Muscle of leg (tissue), 16 donors: ENCODE measurements at places on chromosomes 3 and 15.
A peak's percentile ranks its signal among the peaks of the same experiment; 100 is the strongest.

- H3K27ac ChIP-seq = no peak overlapping the region
- no peaks in the 10 kb centered on the region for H3K4me1 ChIP-seq
- no peaks in the 10 kb centered on the region for H3K27me3 ChIP-seq
- H3K4me3 ChIP-seq = no peak overlapping the region
Measured at GRCh38 chr3:165056510-165056909, 21.8 kb downstream of the SI start.

- no peaks in the 10 kb centered on the region for H3K36me3 ChIP-seq
- no peak overlapping the region for H3K4me3 ChIP-seq
- peaks cover 2% of the 10 kb centered on the region for H3K27me3 ChIP-seq
Measured at GRCh38 chr15:29129221-29129620, 140.4 kb downstream of the NSMCE3 start.

- H3K27me3 ChIP-seq = no peaks in the 10 kb centered on the region
- H3K36me3 ChIP-seq = no peaks in the 10 kb centered on the region
Measured at GRCh38 chr15:47929138-47929803, 191.5 kb upstream of the SLC24A5 start.

- H3K36me3 ChIP-seq = no peaks in the 10 kb centered on the region
- peaks cover 21% of the 10 kb centered on the region for H3K4me1 ChIP-seq
- H3K27me3 ChIP-seq = no peaks in the 10 kb centered on the region
- no peak for DNase-seq
- no peak overlapping the region for H3K4me3 ChIP-seq
Measured at GRCh38 chr15:68232449-68232848, 2.9 kb upstream of the CLN6 start.

DNA sequence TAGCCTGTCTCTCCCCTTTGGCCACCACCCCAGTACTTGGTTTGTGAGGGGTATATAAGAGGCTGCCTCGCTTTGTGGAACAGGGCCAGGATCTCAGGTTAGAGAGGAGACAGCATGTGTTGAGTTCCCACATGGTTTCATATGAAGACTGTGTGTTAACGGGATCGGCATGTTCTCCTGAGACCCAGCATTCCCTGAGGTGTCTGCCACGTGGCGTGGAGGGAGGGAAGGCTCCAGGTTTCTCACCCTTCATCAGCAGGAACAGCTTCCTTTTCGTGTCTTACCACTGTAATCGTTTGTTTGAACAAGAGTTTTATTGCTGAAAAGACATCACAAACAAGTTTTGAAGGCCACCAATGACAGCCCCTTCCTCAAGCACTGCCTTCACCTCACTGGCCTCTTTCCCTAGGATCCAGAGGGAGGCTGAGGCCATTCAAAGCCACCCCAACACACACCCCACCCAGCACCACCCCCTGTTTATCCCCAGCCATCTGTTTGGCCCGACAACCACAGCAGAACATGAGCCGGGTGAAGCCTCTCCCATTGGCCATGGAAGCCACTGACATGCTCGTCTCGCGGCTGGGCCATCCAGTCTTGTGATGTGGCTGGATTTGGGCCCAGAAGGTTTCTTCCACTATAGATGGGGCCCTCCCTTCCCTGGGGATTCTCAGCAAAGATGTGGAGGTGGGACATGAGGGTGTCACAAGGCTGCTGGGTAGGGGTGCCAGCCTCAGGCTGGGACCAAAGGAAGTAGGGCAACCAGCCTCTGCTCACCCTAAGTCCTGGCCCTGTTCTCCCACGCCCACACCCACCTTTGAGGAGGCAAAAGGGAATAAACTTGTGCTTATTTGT is 10.0 kb downstream of the BHLHE40 start:
- peak; percentile 83 for DNase-seq
- no peaks in the 10 kb centered on the region for H3K27me3 ChIP-seq
- peaks cover 3% of the 10 kb centered on the region for H3K36me3 ChIP-seq
- H3K27ac ChIP-seq = peak overlapping the region; percentile 81
- no peak overlapping the region for H3K4me3 ChIP-seq

DNA sequence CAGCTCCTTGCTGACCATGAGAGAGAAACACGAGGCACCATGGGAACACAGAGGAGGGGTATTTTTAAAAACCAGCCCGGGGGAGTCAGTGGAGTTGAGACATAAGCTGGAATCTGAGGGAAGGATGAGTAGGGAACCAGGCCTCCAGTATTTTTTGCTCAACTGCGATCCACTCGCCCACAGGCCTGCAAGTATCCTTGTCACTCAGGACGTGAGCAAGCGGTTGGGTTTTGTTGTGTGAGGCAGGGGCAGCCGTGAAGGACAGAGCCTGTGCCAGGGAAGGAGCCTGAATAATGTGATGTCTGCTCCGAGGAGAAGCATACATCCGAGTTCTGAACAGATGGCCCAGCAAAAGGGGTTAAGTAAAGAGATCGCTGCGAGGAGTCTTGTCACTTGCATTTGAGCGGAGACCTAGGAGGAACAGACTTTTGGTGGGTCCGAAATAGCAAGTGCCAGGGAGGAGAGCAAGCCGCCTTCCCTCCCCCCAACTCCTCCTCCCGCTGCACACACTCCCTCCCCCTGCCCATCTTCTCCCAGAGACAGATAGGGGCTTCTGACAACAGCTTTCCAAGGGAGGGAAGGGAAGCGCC is 20.4 kb upstream of the NTRK3 start:
- no peak for DNase-seq
- no peaks in the 10 kb centered on the region for H3K4me1 ChIP-seq
- no peaks in the 10 kb centered on the region for H3K36me3 ChIP-seq
- peaks cover 31% of the 10 kb centered on the region for H3K27me3 ChIP-seq

DNA sequence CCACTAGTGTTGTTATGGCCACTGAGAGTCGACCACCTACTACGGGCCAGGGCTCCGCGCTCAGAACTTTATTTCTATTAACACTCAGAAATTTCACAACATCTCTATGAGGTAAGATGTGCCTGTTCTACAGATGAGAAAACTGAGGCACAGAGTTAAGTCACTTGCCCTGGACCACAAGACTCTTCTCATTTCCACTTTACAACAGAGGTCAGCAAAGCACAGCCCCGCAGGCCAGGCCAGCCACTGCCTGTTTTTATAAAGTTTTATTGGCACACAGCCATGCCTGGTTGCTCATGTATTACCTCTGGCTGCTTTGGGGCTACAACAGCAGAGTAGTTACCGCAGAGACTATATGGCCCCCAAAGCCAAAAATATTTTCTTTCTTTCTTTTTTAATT is 503.6 kb downstream of the SHQ1 start:
- no peak overlapping the region for H3K4me3 ChIP-seq
- DNase-seq = no peak
- peaks cover 21% of the 10 kb centered on the region for H3K4me1 ChIP-seq
- H3K27me3 ChIP-seq = peaks cover 2% of the 10 kb centered on the region

- H3K36me3 ChIP-seq = no peaks in the 10 kb centered on the region
- no peak overlapping the region for H3K4me3 ChIP-seq
- peak overlapping the region; percentile 54 for H3K27ac ChIP-seq
- DNase-seq = peak; percentile 85
- no peaks in the 10 kb centered on the region for H3K27me3 ChIP-seq
- H3K4me1 ChIP-seq = peaks cover 44% of the 10 kb centered on the region
Measured at GRCh38 chr15:101255615-101256241, 3.9 kb upstream of the CHSY1 start.

GRCh38 chr3:10365791-10366190 is 44.9 kb upstream of the SEC13 start:
- H3K27ac ChIP-seq = no peak overlapping the region
- no peaks in the 10 kb centered on the region for H3K36me3 ChIP-seq
- peaks cover 2% of the 10 kb centered on the region for H3K27me3 ChIP-seq
- no peak overlapping the region for H3K4me3 ChIP-seq
- DNase-seq = no peak

- no peak overlapping the region for H3K27ac ChIP-seq
- H3K27me3 ChIP-seq = no peaks in the 10 kb centered on the region
- DNase-seq = no peak
- H3K36me3 ChIP-seq = peaks cover 27% of the 10 kb centered on the region
- H3K4me3 ChIP-seq = no peak overlapping the region
- no peaks in the 10 kb centered on the region for H3K4me1 ChIP-seq
Measured at GRCh38 chr15:101675796-101676582, 23.8 kb upstream of the TM2D3 start.

GRCh38 chr3:173395412-173396181 is 1.9 kb upstream of the NLGN1 start:
- H3K4me3 ChIP-seq = peak overlapping the region; percentile 67
- no peaks in the 10 kb centered on the region for H3K36me3 ChIP-seq
- H3K27ac ChIP-seq = peak overlapping the region; percentile 77
